ENCODE measurements at places on chromosomes 7 and 10. TPM values are rescaled to one million over a fixed set of nuclear protein-coding genes. Genes with fewer than 3 reads are reported as not detected.

- peaks cover 14% of the 10 kb centered on the region for H3K36me3 ChIP-seq
- peaks cover 33% of the 10 kb centered on the region for H3K4me1 ChIP-seq
- H3K27ac ChIP-seq: peak overlapping the region; percentile 95
- H3K27me3 ChIP-seq: no peaks in the 10 kb centered on the region
Observed at GRCh38 chr10:79346388-79347225, 662 bp upstream of the PPIF start.

DNA sequence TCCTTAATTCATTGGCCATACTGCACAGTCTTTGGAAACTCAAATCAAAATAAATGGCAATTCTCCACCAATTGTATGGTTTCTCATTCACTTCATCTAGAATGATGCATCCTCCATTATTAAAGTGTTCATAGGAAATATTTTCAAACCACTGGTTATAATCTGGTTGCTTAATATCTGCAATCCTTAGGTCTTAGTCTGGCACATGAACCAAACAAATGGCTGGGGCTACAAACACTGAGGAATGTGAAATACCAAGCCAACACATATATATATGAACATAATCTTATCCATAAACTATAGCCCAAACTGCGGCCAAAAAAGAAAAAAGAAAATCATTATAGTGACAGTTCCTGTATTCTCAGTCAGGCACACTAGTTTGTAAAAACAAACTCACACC is 5.7 kb upstream of the MSS51 start:
- no peak overlapping the region for H3K27ac ChIP-seq
- no peaks in the 10 kb centered on the region for H3K4me1 ChIP-seq
- no peak for DNase-seq
- H3K27me3 ChIP-seq: no peaks in the 10 kb centered on the region

- H3K4me1 ChIP-seq: no peaks in the 10 kb centered on the region
- no peaks in the 10 kb centered on the region for H3K36me3 ChIP-seq
- no peak overlapping the region for H3K27ac ChIP-seq
- no peaks in the 10 kb centered on the region for H3K27me3 ChIP-seq
- H3K4me3 ChIP-seq: no peak overlapping the region
Observed at GRCh38 chr10:64081947-64082482, 560.8 kb downstream of the REEP3 start.

GRCh38 chr10:97823734-97824133 is 25.9 kb upstream of the GOLGA7B start:
- no peaks in the 10 kb centered on the region for H3K27me3 ChIP-seq
- no peaks in the 10 kb centered on the region for H3K4me1 ChIP-seq
- no peak overlapping the region for H3K4me3 ChIP-seq
- no peak overlapping the region for H3K27ac ChIP-seq
- H3K36me3 ChIP-seq: no peaks in the 10 kb centered on the region

ANKRD1 gene
- total RNA-seq: 1.6 TPM
